Activated CD8-positive, alpha-beta memory T cell treated with anti-CD3 and anti-CD28 coated beads for 1 hour (primary cell): ENCODE measurements at places on chromosomes 3 and 15.

DNA sequence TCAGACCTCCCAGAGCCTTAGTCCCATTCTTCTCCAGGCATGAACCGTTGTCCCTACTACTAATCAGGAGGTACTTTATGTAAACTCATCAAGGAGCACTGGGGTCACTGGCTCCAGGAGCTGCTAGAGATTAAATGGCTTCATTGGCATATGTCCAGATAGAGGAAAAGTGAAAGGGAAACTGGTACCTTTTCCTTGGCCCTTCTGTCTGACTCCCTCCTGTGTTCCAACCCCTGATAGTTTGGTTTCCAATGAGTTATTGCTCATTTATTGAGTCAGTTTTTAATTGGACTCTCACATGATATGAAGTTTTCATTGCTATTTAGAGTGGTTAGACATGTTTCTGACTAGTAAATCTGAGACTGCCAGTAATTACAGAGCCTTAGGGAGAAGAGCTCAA, 130.5 kb upstream of the BFSP2 start:
- DNase-seq = no peak

GRCh38 chr3:32143849-32144757, 37.7 kb downstream of the GPD1L start:
- DNase-seq = peak; percentile 11

DNA sequence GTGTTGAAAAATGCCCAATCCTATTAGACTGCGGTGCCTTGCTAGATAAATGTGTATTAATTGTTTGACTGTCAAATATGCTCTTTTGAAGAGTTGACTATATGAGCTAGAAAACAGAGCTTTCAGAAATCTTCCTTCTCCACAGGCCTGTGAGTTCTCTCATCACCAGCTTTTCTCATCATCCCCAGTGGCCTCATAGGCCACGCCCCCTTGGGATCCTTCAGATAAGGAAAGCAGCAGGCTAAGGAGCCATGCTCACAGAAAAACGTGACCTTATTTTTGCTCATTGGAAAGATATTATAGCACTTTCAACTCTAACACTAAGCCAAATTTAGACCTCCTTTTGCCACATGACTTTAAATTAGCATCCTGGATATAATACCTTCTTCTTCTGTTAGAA, 514.4 kb upstream of the ARRDC4 start:
- no peak for DNase-seq

GRCh38 chr3:186722457-186722856, 5.3 kb downstream of the KNG1 start:
- DNase-seq = no peak

DNA sequence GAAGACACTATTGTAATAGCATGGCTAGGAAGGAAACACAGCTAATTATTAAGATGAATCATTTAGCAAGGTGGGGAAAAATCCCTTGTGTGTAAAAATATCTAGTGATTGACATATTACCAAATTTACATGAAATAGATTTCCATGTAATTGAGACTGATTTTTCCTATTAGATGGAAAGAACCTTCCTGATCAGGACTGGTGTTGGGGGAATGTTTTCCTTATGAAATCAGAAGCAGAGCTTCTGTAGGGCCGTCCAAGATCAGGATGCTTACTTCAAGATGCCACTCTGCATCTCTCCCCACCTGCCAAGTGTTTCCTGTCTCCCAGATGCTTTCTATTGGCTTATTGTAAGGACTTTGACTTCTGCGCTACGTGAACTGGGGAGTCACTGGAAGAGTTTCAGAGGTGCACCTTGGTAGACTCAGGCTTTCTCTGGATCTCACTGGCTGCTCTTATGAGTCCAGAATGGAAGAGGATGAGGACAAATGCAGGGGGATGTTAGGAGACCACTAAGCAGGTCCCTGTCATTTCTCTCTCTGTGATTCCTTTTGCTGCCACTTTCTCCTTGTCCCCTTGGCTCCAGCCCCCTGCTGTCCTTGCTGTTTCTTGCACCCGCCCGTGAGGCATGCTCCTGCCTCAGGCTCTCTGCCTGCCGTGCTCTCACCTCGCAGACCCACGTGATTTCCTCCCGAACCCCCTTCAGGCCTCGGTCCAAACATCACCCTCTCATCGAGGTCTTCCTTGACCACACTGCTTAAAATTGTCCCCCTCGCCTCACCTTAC, 30.1 kb downstream of the BTD start:
- no peak for DNase-seq
